IPS DF 6.9 (cell line): ENCODE measurements at places on chromosomes 1 and 21.

DNA sequence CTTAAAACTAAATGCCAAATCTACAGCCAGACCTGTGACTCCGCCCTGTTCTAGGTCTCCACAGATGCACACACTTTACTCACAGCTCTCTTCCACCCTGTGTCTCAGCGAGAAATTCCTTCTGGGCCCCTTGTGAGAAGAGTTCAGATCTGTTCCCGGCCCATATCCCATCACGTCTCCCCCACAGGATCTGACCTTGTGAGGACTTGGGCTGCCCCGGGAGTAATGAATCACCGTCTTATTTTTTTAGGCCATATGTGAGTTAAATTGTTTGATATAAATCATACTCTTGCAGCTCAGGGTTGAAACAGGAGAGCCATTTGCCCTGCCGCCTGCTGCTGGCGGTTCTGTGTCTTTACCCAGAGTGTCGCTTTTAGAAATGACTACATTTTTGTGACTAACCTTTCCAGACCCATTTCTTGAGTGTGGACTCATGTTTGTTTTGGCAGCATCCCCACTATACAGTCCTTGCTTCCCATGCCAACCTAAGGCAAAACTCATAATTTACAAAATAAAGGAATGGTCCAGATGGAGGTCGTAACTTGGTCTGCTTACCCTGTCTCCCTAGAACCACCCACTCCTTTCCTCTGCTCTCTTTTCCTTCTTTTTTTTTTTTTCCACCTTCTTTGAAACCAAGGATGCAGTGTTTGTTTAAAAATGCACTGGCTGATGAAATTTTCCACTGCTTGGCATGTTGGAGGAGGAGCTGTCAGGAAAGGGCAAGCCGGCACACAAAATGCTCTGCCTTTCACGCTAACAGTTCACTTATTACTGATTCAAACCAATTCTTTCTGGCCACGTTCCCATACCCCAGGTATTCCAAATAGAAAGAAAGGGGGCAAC, 98.0 kb upstream of the C1orf105 start:
- no peak for DNase-seq

- DNase-seq: no peak
Measured at GRCh38 chr1:150525348-150525747, 9.8 kb downstream of the FALEC start.

- DNase-seq: no peak
Measured at GRCh38 chr1:62426794-62427193, 10.1 kb upstream of the USP1 start.

- DNase-seq: no peak
Measured at GRCh38 chr21:45829668-45830067, 151.9 kb upstream of the COL6A1 start.

GRCh38 chr1:225565847-225566246, 87.1 kb downstream of the ENAH start:
- DNase-seq: no peak
